ENCODE measurements at places on chromosomes 1 and 21.

GRCh38 chr1:170578359-170578758, 46.4 kb downstream of the GORAB start:
- DNase-seq = no peak

GRCh38 chr1:31420716-31421115, 7.7 kb downstream of the SERINC2 start:
- DNase-seq = no peak

GRCh38 chr1:246095443-246095842, 411.6 kb downstream of the SMYD3 start:
- no peak for DNase-seq

DNA sequence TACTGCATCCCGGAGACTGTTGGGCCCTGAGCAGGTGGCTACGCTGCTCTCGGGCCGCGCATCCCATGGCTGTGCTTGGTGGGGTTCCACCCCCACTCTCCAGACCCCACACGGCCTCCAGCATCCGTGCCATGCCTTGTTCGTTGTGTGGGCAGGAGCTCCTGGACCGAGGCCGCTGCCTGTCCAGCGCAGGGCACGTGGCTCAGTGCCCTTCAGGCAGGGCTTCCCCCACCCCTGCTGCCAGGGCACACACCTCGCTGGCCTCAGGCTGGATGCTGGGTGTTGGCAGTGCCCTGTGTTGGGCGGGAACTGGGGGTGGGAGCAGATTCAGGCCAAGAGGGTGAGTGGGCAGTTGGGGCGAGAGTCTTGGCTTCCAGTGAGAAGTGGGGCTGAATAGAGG, 9.9 kb downstream of the PRKCZ start:
- peak; percentile 82 for DNase-seq

DNA sequence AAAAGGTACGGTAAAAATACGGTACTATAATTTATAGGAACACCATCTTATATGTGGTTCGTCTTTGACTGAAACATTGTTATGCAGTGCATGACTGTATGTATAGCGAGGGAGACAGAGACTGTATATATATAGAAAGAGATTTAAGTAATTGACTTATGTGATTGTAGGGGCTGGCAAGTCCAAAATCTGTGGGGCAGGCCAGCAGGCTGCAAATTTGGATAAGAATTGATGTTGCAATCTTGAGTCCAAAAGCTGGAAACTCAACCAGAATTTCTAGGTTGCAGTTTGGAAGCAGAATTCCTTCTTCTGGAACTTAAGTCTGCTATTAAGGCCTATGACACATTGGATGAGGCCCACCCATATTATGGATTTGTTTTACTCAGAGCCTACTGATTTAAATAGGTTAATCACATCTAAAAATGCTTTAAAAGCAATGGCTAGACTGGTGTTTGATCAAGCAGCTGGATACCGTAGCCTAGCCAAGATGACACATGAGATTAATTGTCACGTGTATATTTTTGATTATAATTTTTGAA, 42.0 kb downstream of the LAMC1 start:
- DNase-seq = no peak

Measured in upper lobe of right lung (tissue), 1 donor.